Mucosa of gallbladder (tissue), 1 donor: ENCODE measurements at places on chromosomes 6 and 20. TPM values are rescaled to one million over a fixed set of nuclear protein-coding genes. Genes with fewer than 3 reads are reported as not detected.

- DNase-seq, result no peak
These were observed 102.8 kb downstream of the FYN start for GRCh38 chr6:111770263-111771093.

DNA sequence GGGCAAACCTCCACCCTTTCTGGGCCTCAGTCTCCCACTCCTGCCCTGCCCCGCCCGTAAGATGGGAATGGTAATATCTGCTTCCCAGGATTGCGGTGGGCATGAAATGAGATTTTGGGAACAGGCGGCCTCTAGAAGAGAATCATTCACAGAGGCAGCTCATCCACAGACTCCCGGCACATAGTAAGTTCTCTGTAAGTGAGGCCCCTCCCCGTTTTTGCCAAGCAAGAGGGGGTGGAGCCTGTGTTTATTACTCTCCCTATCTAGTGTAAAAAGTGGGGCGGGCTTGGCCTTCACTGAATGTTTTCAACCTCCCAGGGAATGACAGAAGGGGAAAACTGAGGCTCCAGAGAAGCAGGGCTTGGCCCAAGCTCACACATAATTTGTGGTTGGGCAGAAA lies 20.0 kb downstream of the SUN5 start:
- DNase-seq, result no peak

DNA sequence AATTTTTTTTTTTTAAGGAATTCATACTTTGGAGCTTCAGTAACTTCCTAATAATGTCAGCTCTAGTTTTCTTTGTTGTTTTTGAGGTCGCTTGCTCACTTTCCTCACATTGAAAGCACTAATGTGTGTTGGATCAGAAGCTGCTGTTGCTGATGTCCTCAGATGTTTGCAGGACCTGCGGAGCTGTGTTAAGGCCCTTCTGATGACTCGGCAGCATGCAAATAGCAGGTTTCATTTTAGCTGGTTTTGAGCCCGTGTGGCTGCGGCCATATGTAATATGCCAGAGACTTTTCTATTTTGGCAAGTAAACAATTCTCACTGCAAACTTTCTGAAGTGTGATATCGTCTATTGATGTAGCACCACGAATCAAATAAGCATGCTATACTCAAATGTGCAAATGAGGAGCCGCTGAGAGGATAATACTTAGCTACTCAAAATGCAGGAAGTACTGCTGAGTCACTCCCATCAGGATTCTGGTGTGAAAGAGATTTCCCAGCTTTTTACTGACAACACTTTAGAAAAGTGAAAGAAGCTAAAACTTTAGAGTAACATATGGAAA lies 187.8 kb downstream of the SASH1 start:
- DNase-seq, result no peak

DNA sequence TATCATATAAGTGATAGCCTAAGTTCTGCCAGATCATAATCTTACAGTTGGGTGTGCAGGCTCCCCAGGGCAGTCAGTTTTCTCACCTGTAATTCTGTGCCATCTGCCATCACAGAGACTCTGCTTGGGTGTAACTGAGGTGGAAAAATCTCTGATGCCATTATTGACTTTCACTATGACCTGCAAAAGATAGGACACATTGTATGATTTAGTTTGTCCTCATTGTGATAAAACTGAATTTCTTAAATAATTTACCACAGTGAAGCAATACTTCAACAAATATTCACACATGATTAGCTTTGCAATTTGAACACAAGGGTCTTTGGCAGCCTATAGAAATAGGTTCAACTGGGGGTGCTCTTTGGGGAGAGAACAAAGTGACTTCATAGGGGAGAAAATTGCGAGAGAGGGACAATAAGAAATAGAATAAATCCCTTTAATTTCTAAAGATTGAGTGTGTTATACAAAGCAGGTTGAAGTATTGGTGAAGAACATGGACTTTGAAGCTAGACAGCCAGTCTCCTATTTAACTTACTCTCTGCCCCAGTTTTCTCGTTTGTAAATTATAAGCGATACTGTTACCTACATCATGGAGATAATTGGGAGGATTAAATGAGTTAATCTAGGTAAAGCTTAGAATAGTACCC lies 27.3 kb downstream of the FAM229B start:
- DNase-seq, result no peak

DNA sequence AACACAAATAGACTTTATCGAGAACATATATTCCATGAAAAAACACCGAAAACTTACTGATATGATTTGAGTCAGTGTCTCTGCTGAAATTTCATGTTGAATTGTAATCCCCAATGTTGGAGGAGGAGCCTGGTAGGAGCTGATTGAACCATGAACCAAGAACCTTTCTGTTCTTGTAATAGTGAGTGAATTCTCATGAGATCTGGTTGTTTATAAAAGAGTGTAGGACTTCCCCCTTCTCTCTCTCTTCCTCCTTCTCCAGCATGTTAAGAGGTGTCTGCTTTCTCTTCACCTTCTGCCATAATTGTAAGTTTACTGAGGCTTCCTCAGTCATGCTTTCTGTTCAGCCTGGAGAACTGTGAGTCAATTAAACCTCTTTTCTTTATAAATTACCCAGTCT lies 1289.3 kb upstream of the CITED2 start:
- DNase-seq, result no peak

GRCh38 chr20:21901470-21902275 lies 196.2 kb downstream of the PAX1 start:
- peak; percentile 21 for DNase-seq

- DNase-seq, result no peak
These were observed 7.3 kb downstream of the PRRC2A start for GRCh38 chr6:31627690-31628287.

GRCh38 chr20:49394264-49394663 lies 88.2 kb downstream of the KCNB1 start:
- peak; percentile 14 for DNase-seq

DNA sequence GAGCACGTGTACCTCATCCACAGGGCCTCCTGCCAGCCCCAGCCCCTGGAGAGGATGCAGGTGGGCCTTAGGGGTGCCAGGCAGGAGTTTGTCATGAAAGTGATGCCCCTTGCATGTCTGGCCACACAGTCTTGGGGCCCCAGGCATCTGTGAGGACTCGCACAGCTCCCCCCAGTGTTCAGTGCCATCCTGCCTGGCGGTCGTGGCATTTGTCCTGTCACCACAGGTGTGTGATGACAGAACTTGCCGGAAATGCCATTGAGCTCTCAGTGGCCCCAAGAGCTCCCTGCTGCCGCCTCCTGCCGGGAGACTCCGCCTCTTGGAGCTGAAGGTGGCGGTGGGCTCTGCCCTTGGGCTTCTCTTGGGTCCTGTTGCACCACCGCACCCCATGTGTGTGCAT lies 30.6 kb upstream of the ADRM1 start:
- DNase-seq, result no peak

GRCh38 chr6:12289365-12289919 lies 719 bp upstream of the EDN1 start:
- peak; percentile 62 for DNase-seq

DNA sequence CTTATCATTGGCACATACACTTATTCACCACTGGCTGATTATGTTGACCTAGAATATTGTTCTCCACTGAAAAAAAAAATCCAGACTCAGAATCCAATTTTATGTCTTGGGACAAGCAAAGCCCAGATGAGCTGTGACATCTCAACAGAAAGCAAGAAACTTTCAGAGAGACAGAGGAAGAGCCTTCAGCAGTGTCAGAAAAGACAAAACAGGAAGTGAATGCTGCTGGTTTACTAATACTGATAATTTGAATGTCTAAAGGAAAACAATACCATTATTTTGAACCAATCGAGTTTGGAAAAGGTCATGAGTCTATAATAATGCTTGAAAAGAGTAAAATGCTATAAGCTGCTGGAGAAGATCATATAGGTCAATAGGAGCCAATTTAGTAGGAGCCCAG lies 179.8 kb upstream of the RIMS1 start:
- DNase-seq, result no peak

DNA sequence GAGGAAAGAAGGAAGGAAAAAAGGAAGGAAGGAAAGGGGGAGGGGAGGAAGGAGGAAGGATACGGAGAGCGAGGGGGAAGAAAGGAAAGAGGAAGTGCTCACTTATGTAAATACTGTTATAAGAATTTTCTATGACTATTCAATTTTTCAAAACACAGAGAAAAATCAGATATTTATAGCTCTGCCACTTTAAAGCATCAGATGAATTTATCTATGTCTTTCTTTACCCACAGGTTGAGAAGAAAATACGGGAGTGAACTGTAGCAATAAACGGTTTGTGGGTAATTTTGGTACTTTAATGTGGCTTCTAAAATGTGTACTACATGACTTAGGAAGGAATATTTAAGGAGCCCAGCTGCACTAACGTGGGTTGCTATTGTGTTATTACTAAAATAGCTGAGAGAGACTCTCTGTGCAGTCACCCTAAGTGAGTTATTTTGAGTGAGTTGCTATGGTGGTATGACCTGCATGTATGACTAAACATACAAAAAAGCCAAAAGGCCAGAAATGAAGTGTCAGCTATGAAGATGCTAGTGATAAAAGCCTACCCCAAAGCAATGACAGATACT lies 225.5 kb downstream of the SOD2 start:
- DNase-seq, result no peak

DNA sequence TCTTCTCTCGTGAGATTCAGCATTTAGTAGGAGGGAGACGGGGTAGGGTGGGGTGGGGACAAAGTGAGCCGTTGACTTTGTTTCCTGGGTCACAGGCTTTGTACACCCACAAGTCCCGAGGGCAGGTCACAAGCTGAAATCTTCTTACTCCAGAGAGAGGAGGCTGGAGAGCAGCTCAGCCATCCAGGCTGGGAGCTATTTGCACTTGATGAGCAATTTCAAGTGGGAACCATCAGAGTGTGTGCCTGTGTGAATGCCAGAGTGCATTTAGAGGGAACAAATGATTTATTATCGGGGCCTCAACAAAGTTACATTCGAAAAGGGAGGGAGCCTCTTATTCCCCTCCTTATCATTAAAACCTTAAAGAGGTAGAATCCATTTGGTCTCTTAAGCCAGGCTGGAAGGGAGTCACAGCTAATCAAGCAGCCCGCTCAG lies 155.7 kb upstream of the JARID2 start:
- DNase-seq, result no peak

DNA sequence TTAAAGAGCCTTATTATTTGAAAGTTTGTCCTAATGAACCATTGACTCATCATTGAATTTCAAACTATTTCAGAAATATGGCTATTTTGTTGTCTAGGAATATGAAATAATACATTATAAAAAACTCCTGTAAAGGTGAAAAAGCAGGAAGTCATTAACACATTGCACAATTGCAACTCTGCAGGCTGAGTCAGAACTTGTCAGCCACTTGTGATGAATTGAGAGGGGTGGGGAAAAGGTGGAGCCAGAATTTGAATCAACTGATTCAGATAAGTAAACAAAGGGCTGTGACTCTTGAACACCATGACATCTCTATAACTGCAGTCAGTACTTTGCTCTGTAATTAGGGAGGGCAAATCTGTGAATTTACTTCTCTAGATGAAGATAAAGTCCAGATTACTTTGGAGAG lies 6.0 kb downstream of the C6orf141 start:
- DNase-seq, result peak; percentile 81

- DNase-seq, result peak; percentile 55
These were observed 63.3 kb upstream of the ZNF133 start for GRCh38 chr20:18224968-18225568.

DNA sequence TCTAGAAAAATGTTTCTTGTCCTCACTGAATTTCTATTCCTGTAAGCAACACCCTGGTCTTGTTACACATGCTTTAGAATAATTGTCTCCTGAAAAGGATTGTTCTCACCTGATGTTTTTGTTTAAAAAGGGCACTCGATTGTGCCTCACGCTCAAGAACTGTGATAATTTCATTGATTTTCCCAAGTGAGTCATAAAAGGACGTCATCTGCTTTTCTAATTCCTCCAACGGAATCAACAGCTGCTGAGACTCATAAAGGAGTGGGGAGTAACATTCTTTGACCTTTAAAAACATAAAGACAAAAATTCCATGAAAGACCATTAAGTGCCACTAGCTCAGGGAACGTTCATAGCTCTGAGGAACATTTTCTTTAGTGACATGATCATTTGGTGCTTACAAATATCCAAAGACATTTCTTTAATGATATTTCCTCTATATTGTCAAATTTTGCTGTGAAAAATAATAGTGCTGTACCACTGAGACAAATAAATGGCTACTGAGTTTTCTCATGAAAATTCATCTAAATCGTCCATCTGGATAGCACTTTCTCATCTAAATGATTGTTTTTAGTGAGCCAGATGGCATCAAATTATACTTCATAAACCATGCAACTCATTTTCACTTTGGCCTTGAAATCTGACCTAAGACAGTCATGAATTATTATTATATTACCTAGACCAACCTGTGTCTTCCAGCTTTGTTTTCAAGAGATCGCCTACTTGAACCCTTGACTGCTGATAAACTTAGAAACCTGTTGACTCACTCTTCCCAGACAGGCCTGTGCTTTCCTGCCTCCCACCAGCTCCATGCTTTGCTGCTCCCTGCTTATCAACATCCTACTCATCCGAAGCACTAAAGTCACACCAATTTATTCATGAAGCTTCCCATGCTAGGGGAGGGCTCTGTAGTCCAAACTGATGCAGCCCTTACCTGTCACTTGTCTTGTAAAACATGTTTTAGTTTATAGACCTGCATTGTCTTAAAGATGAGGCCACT lies 178.2 kb downstream of the SYNE1 start:
- no peak for DNase-seq

DNA sequence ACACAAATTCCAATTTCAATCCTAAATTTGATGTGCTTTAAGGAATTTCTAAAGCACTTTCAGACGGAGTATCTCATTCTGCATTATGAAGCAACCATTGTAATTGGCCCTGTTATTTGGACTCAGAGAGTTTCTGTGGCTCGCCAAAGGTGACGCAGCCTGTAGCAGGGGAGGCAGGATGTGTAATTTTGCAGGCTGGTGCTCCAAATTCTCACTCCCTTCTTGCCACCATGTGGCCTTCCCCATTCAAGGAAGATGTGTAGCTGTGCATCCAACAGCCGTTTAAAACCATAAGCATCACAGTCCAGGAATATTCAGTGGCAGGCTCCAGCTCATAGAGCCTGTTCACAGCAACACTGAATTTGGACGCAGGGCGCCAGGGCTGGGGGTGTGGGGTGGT lies 45.8 kb downstream of the AGPAT4 start:
- no peak for DNase-seq

DNA sequence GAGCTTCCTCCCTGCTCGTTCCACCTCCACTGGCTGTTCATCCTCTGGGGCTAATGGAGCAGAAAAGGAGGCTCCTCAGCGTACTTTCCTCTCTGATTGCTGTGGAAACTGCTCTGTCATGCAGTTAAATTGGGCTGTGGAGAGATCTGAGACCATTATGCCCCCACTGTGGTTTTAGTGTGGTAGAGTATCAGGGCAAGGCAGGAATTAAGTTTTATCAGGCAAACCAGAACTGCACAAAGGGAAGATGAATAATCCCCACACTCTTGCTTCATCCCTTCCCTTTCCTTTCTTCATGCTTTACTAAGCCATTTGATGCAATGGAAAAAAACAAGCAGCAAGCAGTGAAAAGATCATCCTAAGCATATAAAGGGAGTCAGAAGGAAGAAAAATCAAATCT lies 11.9 kb upstream of the ME1 start:
- no peak for DNase-seq

TNFRSF6B gene
- total RNA-seq, result 3.2 TPM

HCRTR2 gene
- total RNA-seq, result not detected

NOP56 gene
- total RNA-seq, result 82.9 TPM

C2 gene
- 14.8 TPM for total RNA-seq

CLPSL2 gene
- total RNA-seq, result not detected
